Hepatic stellate cell (primary cell): ENCODE measurements at places on chromosomes 4 and X.

GRCh38 chrX:136386826-136387225, 86.1 kb downstream of the ADGRG4 start:
- no peak for DNase-seq

DNA sequence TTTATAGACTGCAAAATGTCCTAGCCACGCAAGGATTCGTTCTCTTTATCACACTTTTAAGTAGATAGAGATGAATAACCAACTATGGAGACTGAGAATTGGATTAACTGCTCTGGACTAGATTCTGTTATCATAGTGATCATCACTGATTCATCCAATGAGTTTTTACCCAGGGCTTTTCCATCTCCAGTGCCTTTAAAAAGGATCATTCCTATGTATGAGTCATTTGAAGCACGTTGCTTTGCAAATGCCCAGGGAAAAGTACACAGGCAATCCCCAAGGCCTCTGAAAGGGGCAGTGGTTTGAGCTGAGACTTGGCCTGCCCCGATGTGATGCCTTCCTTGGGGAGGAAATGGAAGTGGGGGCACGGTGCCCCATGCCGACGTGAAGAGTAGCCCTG, 122.7 kb upstream of the PSAPL1 start:
- peak; percentile 78 for DNase-seq

DNA sequence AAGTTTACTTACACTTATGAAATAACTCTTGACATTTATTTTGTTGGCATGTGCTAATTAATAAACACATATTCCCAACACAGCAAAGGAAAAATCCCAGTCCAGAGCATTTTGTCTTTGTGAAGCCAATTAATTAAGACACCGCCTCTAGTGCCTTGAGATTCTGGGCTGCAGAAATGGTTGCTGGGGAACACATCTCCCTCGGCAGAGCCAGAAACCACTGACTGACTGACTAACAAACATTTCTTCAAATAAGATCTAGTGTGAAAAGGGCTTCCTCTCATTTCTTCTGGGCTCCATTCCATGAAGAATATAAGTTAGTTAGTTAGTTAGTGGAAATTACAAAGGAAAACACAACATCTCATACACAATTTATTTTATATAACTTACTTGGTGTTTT, 28.4 kb upstream of the NAP1L5 start:
- no peak for DNase-seq

- no peak for DNase-seq
These were observed 3.4 kb upstream of the GABRE start for GRCh38 chrX:151977923-151978322.

- no peak for DNase-seq
These were observed 15.8 kb downstream of the TBC1D9 start for GRCh38 chr4:140740422-140740821.

GRCh38 chr4:21554500-21554899, 394.1 kb downstream of the KCNIP4 start:
- no peak for DNase-seq

DNA sequence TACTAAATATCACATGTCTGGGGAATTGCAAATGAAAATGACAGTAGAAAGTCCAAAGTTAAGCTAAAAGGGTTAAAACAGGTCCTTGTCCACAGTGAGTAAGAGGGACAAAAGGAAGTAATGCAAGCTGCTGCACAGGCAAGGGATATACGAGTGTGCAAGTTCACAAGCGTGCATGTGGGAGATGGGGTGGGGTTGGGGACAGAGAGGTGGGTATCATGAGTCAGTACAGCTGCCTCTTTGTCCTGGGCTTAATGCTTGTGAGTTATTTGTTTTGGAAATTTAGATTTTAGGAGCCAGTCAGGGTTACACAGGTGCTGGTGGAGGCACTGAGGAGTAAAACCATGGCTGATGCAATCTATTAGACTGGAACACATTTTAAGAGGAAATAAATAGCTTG, 3.3 kb upstream of the GPRASP2 start:
- DNase-seq = no peak

DNA sequence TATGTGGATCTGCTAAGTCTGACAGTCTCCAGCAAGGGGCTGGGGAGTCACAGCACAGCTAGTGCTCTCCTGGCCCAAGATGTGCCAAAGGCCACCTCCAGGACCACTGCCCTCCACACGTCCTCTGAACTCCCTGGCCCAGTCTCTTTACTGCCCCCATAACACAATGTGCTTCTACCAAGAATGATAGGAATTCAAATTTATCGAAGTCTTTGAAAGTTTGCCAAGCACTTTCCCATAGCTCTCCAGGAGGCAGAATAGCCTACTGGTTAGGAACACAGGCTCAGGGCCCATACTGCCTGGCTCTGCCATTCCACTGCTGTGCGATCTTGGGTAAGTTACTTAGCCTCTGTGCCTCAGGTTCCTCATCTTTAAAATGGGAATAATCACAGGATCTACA, 86.7 kb downstream of the NHSL2 start:
- no peak for DNase-seq

DNA sequence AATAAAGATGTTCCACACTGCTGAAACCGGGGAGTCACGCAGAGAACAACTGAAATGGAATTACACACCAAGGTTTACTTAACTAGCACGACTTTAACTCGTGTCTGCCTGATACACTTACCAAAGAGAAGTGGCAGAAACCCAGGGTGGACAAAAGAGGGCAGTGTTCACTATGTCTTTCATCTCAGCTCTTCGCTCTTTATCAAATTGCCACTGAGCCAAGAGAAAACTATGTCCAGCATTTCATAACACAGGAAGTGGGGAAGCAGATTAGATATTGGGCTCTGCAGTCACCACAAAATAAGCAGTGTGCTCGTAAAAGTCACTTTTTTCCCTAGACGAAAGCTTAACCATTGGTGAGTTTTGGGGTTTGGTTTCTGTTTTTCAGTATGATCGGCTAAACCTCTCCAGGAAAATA, 155.7 kb downstream of the CHIC2 start:
- DNase-seq = peak; percentile 57

- DNase-seq = peak; percentile 7
These were observed 175.9 kb upstream of the RPS6KA3 start for GRCh38 chrX:20442597-20442996.

GRCh38 chr4:77613267-77613666, 7.6 kb downstream of the CXCL13 start:
- no peak for DNase-seq

DNA sequence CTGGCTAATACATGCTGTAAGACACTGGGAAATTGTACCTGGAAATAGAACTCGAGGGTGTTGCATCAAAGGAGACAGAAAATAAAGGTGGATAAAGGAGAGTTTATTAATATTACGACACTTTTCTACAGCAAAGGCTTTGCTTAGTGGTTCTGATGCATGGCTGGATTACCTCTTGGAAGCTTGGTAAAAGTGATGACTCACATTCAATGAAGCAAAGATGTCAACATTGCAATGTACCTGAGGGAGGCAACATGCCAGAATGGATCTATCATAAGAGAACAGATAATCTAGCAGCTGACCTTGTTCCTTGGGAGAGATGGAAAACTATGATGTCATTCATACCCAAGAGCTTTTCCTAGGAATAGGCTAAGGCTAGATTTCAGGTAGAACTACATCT, 735.1 kb upstream of the DIAPH2 start:
- no peak for DNase-seq

DNA sequence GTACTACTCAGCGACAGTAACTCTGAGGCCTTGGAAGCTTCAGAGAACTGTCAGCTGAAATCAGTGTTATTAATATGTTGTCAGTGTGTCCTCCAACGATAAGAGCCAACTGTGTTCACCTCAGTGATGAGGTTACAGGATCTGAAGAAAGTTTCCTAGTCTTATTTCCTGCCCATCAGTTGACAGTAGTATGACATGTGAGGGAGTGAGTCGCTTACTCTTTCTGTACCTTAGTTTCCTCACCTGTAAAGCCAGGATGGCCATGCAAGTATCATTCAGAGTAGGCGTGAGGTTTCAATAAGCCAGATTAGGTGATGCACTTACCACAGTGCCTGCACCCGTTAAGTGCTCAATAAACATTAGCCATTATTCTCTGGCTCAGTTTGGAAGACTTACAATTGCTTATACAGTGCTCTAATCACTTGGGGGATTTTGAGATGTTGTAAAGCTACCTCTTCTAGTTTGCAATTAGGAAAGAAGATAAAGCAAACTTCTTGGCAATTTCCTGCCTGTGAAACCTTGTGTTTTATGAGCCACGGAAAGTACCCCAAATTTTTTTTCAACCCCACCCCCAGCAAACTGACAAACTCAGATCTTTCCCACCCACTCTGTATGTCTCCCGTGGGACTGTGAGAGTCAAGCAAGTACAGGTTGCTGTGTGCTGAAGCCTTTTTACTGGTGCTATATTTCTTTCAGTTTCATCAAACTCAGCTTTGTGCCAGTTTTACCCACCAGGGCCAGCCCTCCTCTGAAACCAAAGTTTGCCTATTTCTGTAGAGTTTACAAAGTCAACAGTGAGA, 62.2 kb downstream of the ANXA3 start:
- no peak for DNase-seq

DNA sequence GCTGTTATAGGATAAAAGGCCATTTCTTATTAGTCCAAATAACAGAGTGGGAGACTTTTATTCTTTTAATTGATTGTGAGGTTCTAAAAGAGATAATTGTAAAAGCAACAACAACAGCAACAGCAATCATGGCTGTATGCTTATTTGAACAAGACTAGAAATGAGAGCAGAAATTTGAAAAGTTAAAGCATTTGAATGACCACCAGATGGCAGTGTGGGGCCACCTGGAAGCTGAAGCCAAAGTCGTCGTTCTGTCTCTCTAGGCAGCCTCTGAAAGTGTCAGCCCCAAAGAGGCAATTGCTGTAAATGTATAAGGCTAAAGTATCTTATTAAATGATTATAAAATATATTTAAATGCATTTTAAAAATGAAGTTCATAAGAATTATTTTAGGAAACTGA, 42.2 kb downstream of the SH2D1A start:
- DNase-seq = peak; percentile 25

DNA sequence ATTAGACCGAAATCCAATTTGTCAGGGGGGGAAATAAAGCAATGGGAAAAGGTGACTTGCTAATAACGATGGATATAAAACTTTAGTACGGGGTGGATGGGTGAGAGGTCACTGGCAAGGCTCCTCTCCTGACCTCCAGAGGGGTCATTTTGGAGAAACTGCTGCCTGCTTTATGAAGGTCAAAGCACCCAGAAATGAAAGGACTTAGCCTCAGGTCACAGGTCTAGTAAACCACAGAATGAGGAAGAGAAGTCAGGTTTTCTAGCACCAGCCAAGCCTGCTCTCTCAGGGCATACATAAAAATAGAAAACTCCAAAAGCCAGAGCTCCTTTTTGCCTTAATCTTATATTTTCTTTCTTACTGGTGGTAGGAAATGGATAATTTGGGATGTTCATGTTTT, 134.2 kb downstream of the SHROOM3 start:
- DNase-seq = no peak

DNA sequence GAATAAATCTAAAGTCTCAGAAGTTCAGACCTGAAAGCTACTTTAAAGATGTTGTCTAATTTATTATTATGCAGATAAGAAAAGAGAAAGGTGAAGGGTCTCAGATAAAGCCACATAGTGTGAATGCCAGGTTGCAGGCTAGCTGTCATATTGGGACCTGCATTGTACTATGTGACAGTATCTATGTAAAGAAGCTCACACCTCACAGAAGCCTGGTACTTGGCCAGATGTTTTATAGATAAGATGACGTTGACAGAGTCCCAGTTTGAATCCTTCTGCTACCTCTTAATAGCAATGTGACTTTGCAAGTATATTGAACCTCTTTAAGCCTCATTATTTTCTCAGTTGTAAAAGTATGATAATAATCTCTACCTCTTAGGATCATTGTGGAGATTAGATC, 227.0 kb downstream of the SPRY1 start:
- no peak for DNase-seq

DNA sequence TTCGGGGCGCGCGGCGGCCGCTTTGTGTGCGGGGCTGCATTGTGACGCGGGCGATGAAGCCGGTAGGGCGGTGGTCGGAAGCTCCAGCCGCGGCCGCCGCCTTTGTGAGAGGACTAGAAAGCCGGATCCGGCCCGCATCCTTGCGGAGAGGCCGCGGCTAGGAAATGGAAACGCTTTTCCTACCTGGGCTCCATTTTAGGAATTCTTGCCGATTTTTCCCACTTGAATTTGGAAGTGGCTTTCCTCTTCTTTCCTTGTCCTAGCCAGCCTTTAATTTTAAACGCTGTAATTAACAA, 708 bp downstream of the TMSB4X start:
- DNase-seq = no peak

- DNase-seq = no peak
These were observed 191.1 kb downstream of the NAA11 start for GRCh38 chr4:79134767-79135166.

DNA sequence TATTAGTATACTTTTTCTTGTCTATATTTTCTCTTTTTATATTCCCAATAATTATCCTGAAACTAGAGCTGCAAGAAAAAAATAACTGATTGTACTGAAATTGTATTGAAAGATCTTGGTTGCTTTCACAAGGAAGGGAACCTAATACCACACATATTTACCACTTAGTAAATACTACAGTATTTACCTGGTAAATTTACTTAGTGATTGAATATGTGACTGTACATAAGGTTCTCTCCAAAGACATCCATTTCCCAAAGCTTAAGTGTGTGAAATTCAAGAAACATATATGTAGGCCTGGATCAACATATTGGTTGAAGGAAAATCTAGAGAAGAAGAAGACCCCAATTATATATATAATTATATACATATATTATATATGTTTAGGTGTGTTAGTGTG, 1272.7 kb downstream of the C4orf33 start:
- no peak for DNase-seq

GRCh38 chrX:39809331-39809730, 288.4 kb downstream of the BCOR start:
- DNase-seq = peak; percentile 61

- no peak for DNase-seq
These were observed 241.4 kb upstream of the CLNK start for GRCh38 chr4:10925996-10926395.

- no peak for DNase-seq
These were observed 41.9 kb upstream of the PDHA2 start for GRCh38 chr4:95798003-95798402.

- DNase-seq = no peak
These were observed 12.4 kb downstream of the PHKA2 start for GRCh38 chrX:18971506-18971905.

DNA sequence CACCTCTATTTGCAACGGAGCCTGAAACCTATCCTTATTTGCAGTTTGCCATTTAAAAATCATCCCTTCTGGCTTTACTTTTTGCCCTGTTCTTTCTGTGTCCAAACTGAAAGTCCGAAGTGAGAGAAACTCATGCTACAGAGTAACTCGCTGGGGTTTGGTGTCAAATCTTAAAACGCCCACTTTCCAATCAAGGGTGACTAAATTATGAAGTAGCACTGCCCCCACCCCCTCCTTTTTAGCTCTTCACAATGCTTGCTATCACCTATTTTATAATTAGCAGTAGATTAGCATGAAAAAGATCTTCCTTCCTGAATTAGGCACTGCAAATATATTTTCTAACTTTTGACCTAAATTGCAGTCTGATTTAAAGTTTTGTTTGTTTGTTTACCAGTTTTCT, 52.5 kb downstream of the VGLL1 start:
- DNase-seq = no peak

DNA sequence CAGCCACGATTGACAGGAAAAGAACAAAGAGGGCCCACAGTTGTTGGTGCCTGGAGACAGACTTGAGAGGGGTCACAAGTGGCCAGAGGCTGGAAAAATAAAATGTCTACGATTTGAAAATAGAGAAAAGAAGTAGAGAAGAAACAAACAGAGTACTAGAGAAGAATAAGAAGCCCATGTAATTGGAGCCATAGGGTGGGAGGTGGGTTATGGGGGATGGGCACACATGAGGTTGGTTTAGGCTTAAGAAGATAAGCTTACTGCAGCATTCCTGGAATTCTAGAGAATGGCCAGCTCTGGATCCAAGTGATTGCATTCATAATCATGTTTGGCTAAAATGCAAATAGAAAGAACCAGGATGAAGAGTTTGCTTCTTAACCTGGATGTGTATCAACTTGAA, 210.7 kb downstream of the MAML3 start:
- DNase-seq = no peak
